Activated CD4-positive, alpha-beta T cell treated with anti-CD3 and anti-CD28 coated beads, Interleukin-2, amount 10 ng/mL, durations not matched to agents 24 days and 14 days (primary cell): ENCODE measurements at places on chromosomes 16 and 17. TPM values are rescaled to one million over a fixed set of nuclear protein-coding genes. Genes with fewer than 3 reads are reported as not detected.

- no peak for DNase-seq
Observed at GRCh38 chr16:77328768-77329167, 106.1 kb downstream of the ADAMTS18 start.

DNA sequence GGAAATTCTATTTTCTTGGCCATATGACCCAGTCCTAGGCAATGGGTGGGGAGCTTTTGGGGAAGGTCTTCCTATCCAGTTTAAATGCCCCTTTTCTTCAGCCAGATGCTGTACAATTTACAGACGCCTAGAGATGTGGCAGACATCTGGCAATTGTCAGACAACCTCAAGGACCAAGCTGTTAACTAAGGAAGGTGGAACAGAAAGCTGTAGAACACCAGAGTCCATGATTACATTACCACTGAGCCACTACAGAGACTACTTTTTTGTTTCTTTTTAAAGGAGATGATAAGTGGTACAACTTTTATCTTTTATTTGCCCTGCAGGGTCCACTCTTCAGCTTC is 21.1 kb upstream of the CORO6 start:
- no peak for DNase-seq

DNA sequence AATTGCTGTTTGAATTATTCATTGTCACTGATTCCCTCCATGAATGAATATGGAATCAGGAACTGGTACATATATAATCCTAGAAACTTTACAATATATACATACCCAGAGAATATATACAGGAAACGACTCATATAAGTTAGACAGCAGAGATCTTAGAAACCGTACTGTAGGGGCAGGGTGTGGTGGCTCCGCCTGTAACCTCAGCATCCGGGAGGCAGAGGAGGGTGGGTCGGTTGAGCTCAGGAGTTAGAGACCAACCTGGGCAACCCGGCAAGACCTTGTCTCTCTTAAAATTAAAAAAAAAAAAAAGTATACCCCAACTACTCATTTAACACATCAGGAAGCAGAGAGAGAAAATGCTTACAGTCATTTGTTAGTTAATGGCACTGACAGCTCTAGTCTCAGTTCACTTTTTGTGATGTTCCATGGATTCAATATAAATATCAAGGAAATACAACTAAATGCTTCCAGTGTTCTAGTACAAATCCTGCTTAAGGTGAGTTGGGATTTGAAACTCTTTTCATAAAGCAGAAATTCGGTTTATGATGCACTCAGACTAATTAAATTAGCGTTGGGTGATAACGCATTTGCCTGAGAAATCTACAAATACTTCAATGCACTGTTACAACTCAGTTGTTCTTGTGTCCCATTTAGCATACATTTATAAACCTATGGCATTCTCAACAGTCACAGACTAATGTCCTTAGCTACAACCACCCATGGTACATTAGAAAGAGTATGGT is 5.6 kb downstream of the GLG1 start:
- DNase-seq = peak; percentile 91

DNA sequence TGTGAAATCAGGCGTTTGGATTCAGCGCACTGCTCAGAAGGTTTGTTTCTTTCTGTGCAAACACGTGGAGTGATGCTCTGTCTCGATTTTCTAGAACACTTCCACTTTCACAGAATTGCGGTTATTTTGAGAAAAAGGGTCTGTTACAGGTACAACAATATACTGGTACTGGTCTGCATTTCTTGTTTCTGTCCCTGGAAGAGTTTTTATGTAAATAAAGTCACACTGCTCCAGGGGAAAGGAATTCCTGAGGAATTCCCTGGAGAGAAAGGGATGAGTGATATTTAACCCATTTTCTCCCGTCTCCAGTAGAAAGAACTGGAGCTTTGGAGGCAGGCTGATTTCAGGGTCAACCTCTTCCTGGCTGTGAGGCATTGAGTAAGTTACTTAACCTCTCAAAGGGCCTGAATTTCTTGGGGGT is 16.2 kb upstream of the RMI2 start:
- no peak for DNase-seq

DNA sequence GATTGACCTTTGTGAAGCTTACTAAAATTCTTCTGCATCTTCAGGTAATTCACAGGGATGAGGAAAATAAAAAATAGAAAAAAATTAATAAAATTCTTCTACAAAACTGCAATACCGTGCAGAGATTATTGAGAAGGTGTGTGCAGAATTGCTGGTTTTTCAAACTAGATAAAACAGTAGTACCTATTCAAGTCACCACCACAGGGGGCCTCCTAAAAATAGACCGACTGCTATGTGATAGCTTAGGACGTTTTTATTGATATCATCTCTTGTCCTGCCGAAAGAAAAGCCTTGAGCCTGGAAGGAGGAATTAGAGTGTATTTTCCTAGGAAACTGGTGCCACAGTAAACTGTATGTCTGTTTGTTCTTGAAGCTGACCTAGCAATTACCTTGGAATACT is 325.9 kb downstream of the ZFHX3 start:
- DNase-seq = no peak

- DNase-seq = no peak
Observed at GRCh38 chr17:55988861-55989260, 164.4 kb upstream of the ANKFN1 start.

DNA sequence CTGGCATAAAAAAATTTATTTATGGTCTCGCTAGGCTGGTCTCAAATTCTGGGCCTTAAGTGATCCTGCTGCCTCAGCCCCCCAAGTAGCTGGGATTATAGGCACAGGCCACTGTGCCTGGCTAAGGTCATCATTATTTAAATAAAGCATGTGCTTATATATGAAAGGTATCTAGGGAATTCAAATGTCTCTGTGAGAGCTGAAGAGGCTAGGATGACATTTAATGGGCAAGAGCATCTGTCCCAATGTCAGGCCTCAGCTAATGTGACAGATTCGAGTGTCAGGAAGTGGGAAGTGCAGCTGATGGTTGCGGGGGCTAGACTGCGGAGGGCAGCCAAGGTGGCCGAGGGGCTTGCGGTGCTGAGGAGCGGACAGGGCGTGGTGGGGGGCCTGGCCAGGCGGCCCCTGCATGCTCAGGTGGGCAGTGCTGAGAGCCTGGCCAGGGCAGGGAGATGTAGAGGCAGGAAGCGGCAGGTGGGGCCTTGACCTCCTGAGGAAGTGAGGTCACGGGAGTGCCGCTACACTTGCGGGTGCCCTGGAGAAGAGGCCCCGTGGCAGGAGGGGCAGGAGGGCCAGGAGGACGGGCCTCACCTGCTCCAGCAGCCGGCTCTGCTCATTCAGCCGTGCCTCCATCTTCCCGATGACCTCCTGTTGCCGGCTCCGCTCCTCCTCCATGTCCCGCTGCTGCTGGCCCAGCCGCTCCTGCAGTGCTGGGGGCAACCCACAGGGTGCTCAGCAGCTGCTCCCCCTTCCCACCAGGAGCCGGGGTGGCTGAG is 12.6 kb upstream of the MRPL38 start:
- no peak for DNase-seq

Gene APOBR
- 4.0 and 4.1 TPM in 2 replicates for total RNA-seq

DNA sequence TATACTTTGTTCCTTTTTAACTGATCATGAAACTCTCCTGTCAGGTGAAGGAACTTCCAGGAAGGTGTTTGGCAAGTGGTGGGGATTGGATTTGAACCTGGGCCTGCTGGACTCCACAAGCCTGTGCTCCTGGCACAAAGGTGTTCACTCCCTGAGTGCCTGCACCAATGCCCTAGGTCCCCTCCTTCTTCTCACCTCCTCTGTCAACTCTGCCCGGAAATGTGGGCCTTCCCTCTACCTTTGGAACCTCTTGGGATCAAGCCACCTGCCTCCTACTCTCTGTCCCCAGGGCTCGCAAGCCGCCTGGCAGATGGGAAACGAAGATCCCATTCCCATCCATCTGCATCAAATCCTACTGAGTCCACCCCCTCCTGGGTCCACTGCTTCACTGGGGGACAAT is 40.0 kb downstream of the RTN4RL1 start:
- no peak for DNase-seq

DNA sequence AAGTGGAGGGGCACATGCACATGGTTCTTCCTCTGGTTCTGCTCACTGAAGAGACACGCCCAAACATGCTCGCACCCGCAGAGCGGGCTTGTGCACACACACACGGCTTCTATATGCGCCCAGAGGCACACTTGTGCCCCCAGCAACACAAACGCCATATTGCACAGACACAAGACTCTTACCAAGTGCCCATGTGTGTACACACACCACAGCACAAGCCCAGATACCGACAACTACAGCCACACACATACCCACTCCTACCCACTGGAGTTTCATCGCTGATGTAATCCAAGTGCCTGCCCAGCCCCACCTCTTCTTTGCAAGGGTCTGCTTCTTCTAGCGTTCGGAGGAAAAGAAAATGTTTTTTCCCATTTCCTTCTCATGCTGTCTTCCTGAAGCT is 6.5 kb upstream of the PRR29 start:
- no peak for DNase-seq

Gene ZPBP2
- total RNA-seq = not detected in 2 replicates

DNA sequence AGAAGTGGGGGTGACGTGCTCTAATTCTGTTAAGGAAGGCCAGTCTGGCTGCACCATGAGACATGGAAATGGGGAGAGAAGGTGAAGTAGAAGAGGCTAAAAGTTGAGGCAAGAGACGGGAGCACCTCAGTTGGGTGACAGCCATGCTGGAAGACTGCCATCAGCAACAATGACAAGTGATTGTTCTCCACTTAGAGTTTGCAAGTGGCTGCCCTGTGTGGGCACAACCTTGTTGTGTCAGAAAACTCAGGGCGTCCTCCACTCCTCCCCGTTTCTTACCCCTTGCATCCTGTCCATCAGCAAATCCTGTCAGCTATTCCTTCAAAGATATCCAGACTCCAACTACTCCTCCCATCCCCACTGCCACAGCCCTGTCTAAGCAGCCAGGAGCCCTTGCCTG is 17.6 kb downstream of the CES1 start:
- DNase-seq = no peak

- DNase-seq = no peak
Observed at GRCh38 chr17:44932787-44933097, 14.8 kb downstream of the KIF18B start.

DNA sequence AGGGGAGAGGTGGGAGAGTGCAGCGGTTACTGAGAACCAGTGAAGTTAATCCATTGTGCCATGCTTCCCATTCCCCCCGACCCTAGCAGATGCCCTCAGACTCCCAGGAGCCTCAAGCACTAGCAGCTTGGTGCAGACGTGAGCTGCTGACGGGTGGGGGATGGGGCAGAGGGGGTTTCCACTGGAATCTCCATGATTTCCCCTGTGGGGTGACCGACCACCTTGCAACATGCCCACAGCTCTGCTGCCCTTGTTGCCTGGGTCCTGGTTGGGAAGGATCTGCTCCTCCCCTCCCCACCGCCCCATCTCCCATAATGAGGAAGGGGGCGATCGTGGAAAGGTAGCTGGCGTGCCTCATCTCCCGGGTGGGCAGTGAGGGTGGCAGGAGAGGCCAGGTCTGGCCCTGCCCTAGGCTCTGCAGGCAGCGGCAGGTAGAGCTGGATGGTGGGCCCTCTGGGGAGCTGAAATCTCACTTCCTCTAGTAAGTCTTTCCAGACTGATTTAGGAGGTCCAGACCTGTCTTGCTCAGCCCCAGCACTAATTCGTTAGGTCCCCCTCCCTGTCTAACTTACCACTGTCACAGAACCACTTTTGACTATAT is 9.6 kb downstream of the FLOT2 start:
- DNase-seq = no peak
